ENCODE measurements at places on chromosomes 4 and X.

- DNase-seq: peak; percentile 99
These were observed 152.6 kb downstream of the GASK1B start for GRCh38 chr4:158020176-158020575.

DNA sequence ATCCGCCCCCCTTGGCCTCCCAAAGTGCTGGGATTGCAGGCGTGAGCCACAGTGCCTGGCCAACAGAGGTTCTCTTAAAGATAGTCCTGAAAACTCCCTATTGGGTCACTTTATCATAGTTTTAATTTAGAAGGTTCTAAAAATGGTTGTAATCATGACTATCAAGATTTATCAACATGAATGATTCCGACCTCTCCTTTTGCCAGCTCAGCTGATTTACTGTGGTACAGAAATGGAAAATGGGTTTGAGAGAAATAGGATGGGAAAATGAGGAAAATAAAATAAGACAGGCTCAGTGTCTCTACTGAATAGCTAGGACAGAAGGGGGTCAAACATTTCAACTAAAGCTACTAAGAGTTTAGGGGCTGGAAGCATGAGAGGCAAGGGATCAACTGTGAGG is 28.2 kb upstream of the UGDH start:
- DNase-seq: no peak

DNA sequence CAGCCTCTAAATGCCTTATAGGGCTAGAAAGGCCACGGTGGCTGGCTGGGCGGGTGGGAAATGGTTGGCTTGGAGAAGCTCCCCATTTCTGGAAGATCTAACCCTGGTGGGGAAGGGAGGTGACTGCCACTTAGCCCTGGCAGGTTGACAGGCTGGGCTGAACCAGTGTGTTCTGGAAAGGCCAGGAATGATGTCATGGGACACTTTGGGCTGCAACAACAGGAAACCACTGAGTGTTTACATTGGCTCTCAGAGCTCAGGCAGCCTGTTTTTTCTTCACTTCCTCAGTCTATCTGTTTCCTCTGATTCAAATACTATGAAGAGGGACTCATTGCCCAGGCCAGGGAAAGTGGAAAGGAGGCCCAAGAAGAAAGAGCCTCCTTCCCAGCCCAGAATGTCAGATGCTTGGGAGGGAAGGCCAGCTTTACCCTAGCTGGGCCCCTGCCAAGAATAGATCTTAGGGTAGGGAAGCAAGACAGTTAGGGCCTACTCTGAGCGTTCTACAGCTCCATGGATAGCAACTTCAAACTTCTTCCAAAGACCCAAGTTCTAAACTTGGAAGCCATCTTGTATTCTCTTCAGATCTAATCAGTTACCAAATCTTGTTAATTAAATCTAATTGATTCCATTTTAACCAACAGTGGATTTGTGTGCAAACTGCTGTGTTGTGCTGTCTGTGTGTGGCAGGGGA is 65.8 kb upstream of the MSN start:
- no peak for DNase-seq

- DNase-seq: no peak
These were observed 69.8 kb downstream of the RBM47 start for GRCh38 chr4:40559585-40560465.

DNA sequence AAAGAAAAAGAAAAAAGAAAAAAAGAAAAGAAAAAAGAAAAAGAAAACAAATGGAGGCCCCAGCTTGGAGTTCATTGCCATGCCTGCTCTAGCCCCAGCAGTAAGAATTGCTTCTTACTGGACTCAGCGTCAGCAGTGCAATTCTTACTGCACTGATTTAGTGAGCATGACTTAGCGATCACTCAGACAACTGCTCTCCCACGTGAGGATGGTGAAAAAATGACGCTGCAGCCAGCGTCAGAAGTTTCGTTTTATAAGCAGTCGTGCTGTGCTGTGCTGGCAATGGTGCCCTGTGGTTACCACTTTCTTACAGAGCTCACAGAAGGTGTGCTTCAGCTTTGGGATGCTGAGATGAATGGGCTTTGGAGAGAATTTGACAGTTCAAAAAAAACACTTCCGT is 68.3 kb upstream of the DDX3X start:
- peak; percentile 37 for DNase-seq

- DNase-seq: no peak
These were observed 487.2 kb upstream of the LCORL start for GRCh38 chr4:18508786-18509185.

DNA sequence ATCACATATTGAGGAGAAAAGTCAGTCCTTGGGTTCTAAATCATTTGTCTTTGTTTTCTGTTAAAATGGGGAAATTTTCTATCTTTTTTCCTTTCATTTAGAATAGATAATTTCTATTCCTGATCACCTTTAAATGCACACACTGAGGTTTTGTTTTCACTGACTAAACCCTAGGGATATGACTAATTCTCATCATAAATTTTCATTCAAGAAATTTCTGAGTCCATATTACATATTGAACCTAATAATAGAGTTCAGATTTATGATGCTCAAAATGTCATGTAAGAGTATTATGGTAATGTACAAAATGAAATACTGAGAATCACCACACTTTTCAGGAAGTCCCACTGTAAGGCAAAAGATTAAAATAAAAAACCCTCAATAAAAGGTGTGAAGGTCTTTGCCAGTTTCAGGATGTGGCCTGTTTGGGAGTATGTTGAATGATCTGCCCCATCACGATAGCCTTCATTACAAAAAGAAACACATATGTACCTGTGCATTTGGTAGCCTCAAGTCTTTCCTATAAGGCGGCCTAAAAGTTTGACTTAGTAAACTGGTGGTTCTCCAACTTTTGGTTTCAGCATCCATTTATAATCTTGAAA is 49.4 kb downstream of the LEF1 start:
- no peak for DNase-seq

DNA sequence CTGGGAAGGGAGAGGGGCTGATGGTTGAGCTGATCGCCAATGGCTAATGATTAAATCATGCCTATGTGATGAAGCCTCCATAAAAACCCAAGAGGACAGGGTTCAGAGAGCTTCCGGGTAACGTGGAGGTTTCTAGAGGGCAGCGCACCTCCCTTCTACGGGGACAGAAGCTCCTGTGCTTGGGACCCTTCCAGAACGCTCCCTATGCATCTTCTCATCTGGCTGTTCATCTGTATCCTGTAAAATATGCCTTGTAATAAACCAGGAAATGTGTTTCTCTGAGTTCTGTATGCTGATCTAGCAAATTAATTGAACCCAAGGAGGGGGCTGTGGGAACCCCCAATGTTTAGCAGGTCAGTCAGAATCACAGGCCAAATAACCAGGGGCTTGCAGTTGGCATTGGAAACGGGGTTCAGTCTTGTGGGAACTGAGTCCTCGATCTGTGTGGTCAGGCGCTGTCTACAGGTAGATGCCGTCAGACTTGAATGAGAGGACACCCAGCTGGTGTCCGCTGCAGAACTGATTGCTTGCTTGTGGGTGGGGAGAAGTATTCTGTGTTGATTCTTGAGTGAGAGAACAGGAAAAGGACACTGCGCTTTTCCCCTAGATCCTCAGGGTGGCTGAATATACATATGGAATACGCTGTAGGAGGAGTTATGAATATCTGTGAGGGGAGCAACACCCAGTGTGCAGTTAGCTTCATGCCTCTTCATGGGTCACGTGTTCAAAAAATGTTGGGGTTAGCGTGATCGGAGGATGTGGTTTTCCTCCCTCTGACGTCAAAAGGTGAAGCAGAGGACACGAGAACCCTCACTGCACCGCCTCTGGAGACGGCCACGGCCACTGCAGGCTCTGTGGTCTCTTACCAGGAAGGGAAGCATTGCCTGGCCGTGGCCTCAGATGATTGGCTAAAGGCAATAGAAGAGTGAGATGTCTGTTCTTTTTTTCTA is 29.2 kb downstream of the HTT-AS start:
- DNase-seq: peak; percentile 93

- no peak for DNase-seq
These were observed 134.4 kb downstream of the EVC2 start for GRCh38 chr4:5573965-5574364.

DNA sequence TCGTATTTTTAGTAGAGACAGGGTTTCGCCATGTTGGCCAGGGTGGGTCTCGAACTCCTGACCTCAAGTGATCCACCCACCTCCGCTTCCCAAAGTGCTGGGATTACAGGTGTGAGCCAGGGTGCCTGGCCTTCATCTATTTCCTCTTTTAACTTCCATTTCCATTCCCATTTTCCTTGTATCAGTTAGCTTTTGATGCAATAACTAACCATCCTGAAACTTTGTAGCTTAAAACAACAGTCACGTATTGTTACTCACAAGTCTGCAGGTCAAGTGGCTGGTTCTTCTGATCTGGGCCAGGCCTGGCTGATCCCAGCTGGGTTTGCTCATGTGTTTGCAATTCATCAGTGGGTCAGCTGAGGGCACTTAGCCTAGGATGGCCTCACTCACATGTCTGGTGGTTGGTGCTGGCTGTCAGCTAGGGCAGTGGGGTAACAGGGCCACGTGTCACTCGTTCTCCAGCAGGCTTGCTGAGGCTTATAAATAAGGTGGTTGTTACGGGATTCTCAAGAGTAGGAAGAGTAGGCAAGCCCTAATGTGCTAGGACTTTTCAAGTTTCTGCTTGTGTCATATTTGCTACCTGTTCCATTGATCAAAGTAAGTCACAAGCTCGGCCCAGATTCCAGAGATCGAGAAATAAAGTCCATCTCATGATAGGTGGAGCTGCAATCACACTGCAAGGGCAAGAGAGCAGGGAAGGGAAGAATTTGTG is 88.2 kb downstream of the SOWAHB start:
- no peak for DNase-seq

- DNase-seq: peak; percentile 35
These were observed 78.0 kb upstream of the DRD5 start for GRCh38 chr4:9703391-9703790.

GRCh38 chr4:14607578-14607977 is 394.7 kb upstream of the CPEB2 start:
- peak; percentile 46 for DNase-seq

DNA sequence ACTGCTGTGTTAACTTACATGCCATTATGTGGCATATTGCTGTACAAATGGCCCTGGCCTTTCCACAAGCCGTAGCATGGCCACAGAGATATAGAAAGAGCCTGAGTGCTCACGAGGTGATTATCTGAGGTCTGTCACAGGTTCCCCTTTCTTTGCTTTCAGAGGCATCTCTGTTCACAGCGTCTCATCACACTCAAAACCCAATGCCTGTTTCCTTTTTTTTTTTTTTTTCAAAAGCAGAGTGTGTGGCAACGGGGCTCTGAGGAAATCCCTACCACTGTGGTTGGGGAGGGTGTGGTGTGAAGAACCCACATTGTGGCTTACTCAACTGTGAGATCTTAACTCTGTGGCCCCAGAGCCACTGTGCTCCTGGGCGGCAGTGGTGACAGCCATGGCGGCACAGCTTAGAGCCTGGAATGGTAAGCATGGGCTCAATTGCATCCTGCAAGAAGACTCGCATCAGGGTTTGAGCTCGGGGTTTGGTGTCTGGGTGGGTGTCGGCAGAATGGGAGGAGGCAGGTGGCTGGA is 30.8 kb downstream of the RTL5 start:
- DNase-seq: no peak

GRCh38 chr4:102614801-102615200 is 113.6 kb downstream of the NFKB1 start:
- no peak for DNase-seq

DNA sequence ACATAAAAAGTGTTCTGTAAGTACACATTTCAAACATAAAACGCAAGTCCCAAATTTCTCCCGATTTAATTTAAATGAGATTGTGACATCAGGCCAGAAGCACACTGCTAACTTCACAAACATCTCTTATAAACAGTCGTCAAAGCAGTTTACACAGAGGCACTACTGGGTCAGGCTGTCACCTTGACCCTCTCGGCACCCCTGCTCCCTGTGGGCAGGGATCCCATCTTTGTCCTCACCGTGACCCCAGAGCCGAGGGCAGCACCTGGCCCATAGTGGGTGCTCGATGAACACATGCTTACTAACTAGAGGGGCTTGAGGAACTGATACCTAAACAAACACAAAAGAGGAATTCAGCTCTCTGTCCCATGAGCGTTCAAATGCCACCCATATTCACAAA is 22.2 kb downstream of the QDPR start:
- DNase-seq: no peak

GRCh38 chrX:2933125-2933900 is 4.2 kb upstream of the ARSD start:
- DNase-seq: no peak

- DNase-seq: no peak
These were observed 138.2 kb upstream of the AADAT start for GRCh38 chr4:170227928-170228327.

DNA sequence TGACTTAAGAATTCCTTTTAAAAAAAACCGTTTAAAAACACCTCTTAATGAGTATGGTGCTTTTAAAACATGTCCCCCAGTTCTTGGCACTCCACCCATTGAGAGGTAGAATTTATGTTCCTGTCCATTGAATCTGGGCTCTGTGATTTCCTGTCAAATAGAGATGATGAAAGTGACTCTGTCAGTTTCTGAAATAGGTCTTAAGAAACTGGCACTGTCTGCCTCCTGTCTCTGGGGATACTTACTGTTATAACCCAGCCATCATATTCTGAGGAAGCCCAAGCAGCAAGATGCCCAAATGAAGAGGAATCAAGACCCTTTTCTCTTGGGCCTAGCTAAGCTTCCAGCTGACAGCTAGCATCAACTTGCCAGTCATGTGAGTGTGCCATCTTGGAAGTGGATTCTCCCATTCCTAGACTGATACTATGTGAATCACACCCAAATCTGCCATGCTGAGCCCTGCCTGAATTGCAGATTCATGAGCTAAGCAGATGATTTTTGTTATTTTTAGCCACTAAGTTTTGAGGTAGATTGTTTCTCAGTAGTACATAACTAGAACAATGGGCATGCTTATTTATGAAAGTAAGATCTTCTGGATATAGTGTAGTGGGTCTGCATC is 22.8 kb downstream of the C4orf54 start:
- DNase-seq: no peak
